ENCODE measurements at places on chromosomes 6 and 20. TPM values are rescaled to one million over a fixed set of nuclear protein-coding genes. Genes with fewer than 3 reads are reported as not detected.
A peak's percentile ranks its signal among the peaks of the same experiment; 100 is the strongest.

- H3K4me1 ChIP-seq = no peaks in the 10 kb centered on the region
- no peak overlapping the region for H3K4me3 ChIP-seq
- no peak for DNase-seq
- H3K27me3 ChIP-seq = peaks cover 11% of the 10 kb centered on the region
- H3K36me3 ChIP-seq = no peaks in the 10 kb centered on the region
Observed at GRCh38 chr20:64247307-64247618, 8.3 kb upstream of the PCMTD2 start.

DNA sequence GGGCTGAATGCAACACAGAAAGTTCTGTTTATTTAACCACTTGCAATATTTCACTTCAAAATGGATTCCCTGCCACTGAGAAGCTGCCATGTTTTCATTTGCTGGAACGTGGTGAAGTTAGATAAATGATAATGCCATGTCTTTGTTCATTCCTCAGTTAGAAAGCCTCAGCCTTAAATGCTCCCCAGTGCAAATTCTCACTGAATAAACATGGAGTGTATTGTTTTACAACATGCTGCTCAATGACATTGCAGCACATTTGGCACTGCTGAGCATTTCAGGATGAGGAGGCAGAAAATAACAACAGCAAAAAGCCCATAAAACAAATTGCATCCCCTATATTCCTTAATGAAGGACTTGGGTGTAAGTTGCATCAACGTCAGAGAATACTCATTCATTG is 913.8 kb upstream of the FLRT3 start:
- H3K36me3 ChIP-seq = no peaks in the 10 kb centered on the region
- H3K4me3 ChIP-seq = no peak overlapping the region
- H3K27me3 ChIP-seq = no peaks in the 10 kb centered on the region

DNA sequence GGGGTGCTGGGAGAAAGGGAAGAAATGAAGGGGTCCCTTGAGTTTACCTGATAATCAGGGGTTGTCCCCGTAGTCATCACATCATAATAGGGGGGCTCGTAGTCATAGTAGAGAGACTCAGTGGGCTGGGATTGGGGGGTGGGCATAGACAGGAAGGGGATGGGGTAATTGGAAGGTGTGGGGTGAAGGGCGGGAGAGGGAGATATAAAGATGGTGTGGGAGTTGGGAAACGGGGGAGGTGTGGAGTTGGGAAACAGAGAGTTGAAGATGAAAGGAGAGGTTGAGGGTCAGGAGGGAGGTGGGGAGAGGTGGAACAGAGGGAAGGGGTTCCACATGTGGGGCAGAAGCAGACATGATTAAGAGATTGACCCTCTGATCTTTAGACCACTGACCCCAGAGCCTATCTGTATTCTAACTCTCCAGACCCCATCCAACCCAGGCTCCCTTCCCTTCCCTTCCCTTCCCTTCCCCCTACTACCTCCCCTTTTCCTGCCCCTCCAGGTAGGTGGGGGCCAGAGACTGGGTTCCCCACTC is 6.5 kb downstream of the COL11A2 start:
- H3K27ac ChIP-seq = no peak overlapping the region
- H3K27me3 ChIP-seq = peaks cover 16% of the 10 kb centered on the region
- peaks cover 22% of the 10 kb centered on the region for H3K36me3 ChIP-seq
- DNase-seq = no peak
- H3K4me3 ChIP-seq = no peak overlapping the region

- DNase-seq = no peak
- H3K36me3 ChIP-seq = peaks cover 15% of the 10 kb centered on the region
- H3K4me1 ChIP-seq = peaks cover 42% of the 10 kb centered on the region
Observed at GRCh38 chr6:26401389-26401986, 587 bp upstream of the BTN3A1 start.

- H3K36me3 ChIP-seq = peaks cover 12% of the 10 kb centered on the region
- H3K4me3 ChIP-seq = no peak overlapping the region
- peaks cover 49% of the 10 kb centered on the region for H3K4me1 ChIP-seq
- DNase-seq = no peak
- no peaks in the 10 kb centered on the region for H3K27me3 ChIP-seq
Observed at GRCh38 chr20:32116079-32116521, 6.6 kb downstream of the TM9SF4 start.

GRCh38 chr20:44231713-44232468 is 15.2 kb upstream of the GDAP1L1 start:
- no peak overlapping the region for H3K4me3 ChIP-seq
- H3K27me3 ChIP-seq = no peaks in the 10 kb centered on the region
- no peak for DNase-seq
- no peaks in the 10 kb centered on the region for H3K36me3 ChIP-seq
- H3K4me1 ChIP-seq = peaks cover 5% of the 10 kb centered on the region

- H3K27me3 ChIP-seq = peaks cover 13% of the 10 kb centered on the region
- peaks cover 7% of the 10 kb centered on the region for H3K4me1 ChIP-seq
- H3K4me3 ChIP-seq = no peak overlapping the region
- no peak overlapping the region for H3K27ac ChIP-seq
- H3K36me3 ChIP-seq = no peaks in the 10 kb centered on the region
Observed at GRCh38 chr20:48832405-48832730, 4.6 kb upstream of the PREX1 start.

ANKRD6 gene
- total RNA-seq = 2.8 TPM

DNA sequence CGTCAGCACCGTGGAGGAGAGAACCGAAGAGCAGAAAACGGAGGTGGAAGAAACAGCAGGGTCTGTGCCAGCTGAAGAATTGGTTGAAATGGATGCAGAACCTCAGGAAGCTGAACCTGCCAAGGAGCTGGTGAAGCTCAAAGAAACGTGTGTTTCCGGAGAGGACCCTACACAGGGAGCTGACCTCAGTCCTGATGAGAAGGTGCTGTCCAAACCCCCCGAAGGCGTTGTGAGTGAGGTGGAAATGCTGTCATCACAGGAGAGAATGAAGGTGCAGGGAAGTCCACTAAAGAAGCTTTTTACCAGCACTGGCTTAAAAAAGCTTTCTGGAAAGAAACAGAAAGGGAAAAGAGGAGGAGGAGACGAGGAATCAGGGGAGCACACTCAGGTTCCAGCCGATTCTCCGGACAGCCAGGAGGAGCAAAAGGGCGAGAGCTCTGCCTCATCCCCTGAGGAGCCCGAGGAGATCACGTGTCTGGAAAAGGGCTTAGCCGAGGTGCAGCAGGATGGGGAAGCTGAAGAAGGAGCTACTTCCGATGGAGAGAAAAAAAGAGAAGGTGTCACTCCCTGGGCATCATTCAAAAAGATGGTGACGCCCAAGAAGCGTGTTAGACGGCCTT is 41.6 kb downstream of the ZBTB2 start:
- no peak overlapping the region for H3K4me3 ChIP-seq
- H3K4me1 ChIP-seq = no peaks in the 10 kb centered on the region
- no peak for DNase-seq
- H3K36me3 ChIP-seq = no peaks in the 10 kb centered on the region

ISM1 gene
- total RNA-seq = 0.48 TPM

DNA sequence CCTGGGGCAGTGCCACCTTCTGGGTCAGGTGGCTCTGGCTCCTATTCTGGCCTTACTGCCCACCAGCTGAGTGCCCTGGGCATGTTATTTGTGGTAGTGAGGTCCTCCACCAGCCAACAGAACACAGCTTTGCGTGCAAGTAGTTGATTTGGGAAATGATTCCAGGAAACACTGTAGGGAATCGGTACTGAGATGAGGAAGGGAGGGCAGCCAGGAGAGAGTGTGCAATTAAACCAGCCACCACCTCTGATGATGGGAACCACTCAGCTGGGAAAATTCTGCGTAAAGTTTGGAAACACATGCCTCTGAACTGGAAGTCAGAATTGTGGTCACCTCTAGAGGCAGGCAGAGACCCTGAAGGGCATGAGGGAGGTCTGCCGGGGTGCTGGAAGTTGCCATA is 459 bp downstream of the LBP start:
- no peak overlapping the region for H3K27ac ChIP-seq
- H3K36me3 ChIP-seq = no peaks in the 10 kb centered on the region
- H3K4me1 ChIP-seq = no peaks in the 10 kb centered on the region
- no peak for DNase-seq
- H3K27me3 ChIP-seq = no peaks in the 10 kb centered on the region

DNA sequence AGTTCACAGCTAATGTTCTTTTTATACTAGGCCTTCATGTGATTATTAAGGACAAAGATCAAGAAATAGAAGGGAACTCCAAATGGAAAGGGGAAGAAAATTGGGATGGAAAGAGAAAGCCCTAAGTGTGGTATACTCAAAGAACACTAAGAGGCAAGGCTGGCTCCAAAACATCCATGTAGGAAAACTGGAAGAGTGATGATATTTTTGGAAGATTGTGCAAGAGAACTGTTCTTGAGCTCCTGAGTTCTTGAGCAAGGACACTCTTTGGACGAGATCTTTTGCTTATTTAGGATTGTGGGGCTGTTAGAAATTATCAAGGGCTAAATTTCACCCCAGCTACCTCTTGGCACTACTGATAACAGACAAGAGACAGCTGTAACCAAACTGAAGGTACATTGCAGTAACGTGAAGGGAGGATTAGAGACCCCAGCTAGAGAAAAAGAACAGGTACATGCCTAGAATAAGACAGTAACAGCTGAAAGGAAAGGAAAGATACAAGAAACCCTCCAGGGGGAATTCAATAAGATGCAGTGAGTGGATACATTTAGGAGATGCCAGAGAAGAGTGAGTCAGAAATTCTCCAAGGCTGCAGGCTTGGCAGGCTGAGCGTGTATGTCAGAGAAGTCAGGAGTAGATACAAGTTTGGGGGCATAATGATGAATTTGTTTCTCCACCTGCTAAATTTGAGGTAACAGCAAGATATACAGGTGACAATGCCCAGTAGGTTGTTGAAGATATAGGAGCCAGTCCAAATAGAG is 69.7 kb downstream of the CBLN4 start:
- H3K4me1 ChIP-seq = no peaks in the 10 kb centered on the region
- H3K27me3 ChIP-seq = no peaks in the 10 kb centered on the region
- no peak for DNase-seq
- no peaks in the 10 kb centered on the region for H3K36me3 ChIP-seq
- no peak overlapping the region for H3K27ac ChIP-seq

DNA sequence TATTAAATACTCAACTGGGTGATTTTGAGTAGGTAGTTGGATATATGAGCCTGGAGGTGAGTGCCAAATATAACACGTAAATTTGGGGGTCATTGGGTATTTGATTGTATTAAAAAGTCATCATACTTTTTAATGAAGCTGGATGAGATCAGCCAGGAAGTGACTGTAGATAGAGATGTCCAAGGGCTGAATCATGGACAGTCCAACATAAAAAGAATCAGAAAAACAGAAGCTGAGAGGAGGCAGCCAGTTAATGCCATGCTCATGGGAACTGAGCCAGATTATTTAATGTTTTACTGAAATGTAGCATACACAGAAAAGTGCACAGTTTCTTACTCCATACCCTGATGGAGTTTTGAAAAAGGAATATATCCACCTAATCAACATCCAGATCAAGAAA is 435.5 kb upstream of the PLCB4 start:
- H3K27me3 ChIP-seq = no peaks in the 10 kb centered on the region
- no peak overlapping the region for H3K27ac ChIP-seq
- H3K4me3 ChIP-seq = no peak overlapping the region
- no peak for DNase-seq
- H3K36me3 ChIP-seq = no peaks in the 10 kb centered on the region
- H3K4me1 ChIP-seq = no peaks in the 10 kb centered on the region

DNA sequence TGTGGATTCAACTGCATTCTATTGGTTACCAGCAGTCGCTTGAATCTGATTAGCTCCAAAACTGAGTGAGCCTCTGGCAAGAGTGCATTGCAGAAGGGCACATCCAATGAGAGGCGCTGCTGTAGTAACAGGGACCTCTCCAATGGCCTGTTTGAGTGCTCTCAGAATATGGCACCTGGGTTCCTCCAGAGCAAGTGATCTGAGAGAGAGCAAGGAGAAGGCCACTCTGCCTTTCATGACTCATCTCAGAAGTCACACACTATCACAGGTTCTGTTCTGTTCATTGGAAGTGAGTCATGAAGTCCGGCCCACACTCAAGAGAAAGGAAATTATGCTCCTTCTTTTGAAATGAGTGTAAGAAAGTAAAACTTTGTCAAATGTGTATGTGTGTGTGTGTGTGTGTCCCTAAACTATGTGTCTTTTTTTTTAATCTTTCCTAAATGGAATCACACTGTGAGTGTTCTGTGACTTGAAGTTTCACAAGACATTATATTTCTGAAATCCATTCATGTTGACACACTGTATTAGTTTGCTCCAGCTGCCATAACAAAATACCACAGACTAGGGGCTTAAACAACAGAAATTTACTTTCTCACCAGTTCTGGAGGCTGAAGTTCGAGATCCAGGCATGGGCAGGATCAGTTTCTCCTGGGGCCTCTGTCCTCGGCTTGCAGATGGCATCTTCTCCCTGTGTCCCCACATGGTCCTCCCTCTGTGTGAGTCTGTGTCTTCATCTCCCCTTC is 138.3 kb upstream of the CDYL start:
- no peak overlapping the region for H3K4me3 ChIP-seq
- no peaks in the 10 kb centered on the region for H3K36me3 ChIP-seq

WFDC5 gene
- total RNA-seq = 0.23 TPM

GRCh38 chr6:82744286-82745015 is 321.2 kb downstream of the UBE3D start:
- H3K27ac ChIP-seq = no peak overlapping the region
- H3K27me3 ChIP-seq = no peaks in the 10 kb centered on the region
- no peak for DNase-seq
- H3K36me3 ChIP-seq = no peaks in the 10 kb centered on the region
- H3K4me1 ChIP-seq = no peaks in the 10 kb centered on the region

- H3K4me3 ChIP-seq = no peak overlapping the region
- DNase-seq = peak; percentile 9
- peaks cover 2% of the 10 kb centered on the region for H3K36me3 ChIP-seq
- peak overlapping the region; percentile 92 for H3K27ac ChIP-seq
- H3K4me1 ChIP-seq = peaks cover 35% of the 10 kb centered on the region
Observed at GRCh38 chr20:4370851-4371250, 350.9 kb upstream of the PRND start.

- H3K36me3 ChIP-seq = peaks cover 16% of the 10 kb centered on the region
- no peak for DNase-seq
- H3K27me3 ChIP-seq = no peaks in the 10 kb centered on the region
- no peak overlapping the region for H3K4me3 ChIP-seq
Observed at GRCh38 chr20:50526403-50526989, 16.3 kb downstream of the PTPN1 start.

- no peak for DNase-seq
- no peak overlapping the region for H3K27ac ChIP-seq
- peaks cover 74% of the 10 kb centered on the region for H3K36me3 ChIP-seq
- peaks cover 26% of the 10 kb centered on the region for H3K4me1 ChIP-seq
- no peaks in the 10 kb centered on the region for H3K27me3 ChIP-seq
Observed at GRCh38 chr6:161116554-161116953, 125.0 kb downstream of the MAP3K4 start.

DNA sequence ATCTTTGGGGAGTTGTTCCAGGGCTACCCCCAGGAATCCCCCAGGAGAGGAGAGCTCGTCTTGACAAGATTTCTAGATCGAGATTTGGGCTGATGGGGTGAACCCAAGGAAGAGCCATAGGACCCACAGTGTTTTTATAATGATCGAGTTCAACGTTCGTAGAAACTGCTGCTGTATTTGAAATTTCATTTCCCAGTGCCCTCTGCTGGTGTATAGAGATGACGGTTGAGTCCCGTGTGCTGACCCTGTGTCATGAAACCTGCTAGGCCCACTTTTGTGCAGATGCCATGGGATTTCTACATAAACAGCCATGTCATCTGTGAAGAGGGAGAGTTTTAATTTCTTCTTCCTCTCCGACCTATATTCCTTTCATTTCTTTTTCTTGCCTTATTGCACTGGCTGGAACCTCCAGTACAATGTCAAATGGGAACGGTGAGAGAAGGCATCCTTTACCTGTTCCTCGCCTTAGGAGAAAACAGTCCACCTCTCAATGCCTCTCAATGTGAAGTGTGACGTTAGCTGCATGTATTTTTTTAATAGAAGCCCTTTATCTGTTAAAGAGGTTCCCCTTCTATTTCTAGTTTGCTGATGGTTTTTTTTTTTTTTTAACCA is 28.6 kb upstream of the NTSR1 start:
- no peak overlapping the region for H3K27ac ChIP-seq
- H3K4me3 ChIP-seq = no peak overlapping the region

PTPRT gene
- not detected for total RNA-seq
